Activated CD4-positive, alpha-beta T cell treated with anti-CD3 and anti-CD28 coated beads, Interleukin-2, amount 50 U/mL, for 48 hours (primary cell): ENCODE measurements at places on chromosomes 7 and 10.

- no peak for DNase-seq
Measured at GRCh38 chr10:131983780-131984179, 2.1 kb upstream of the BNIP3 start.

DNA sequence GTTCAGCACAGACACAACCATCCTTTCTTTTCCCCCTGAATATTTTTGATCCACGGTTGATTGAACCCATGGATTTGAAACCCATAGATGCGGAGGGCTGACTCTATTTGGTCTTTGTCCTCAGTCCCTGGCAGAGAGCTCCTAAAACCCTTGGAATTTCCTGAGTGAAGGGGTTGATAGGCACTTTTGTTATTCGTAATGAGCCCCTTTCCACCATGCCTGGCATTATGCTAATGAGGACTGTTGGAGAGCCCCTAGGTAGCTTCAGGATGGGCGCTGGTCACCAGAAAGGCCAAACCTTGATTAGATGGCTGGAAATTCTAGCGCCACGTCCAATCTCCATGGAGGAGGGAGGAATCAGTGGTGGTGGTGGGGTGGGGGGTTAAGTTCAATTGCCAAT is 205.8 kb upstream of the GRB10 start:
- no peak for DNase-seq

GRCh38 chr7:113775401-113775800 is 143.4 kb downstream of the PPP1R3A start:
- no peak for DNase-seq

DNA sequence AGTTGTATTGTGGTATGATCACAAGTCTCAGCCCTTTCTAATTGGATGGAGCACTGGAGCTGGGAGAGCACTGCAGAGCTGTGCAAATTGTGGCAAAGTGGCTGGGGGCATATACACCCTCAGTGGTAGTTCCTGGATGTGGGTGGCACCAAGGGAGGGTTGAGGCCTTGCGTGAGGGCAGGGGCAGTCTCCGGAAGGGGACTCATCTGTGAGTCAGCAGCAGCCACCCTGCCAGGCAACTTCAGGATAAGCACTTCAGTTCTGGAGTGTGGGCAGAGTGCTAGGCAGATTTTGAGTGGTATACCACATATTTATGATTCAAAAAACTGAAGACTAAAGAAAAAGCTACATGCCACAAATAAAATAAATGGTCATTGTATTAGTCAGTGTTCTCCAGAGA is 210.5 kb downstream of the ETV1 start:
- peak; percentile 11 for DNase-seq

GRCh38 chr10:23419655-23420329 is 19.1 kb upstream of the OTUD1 start:
- no peak for DNase-seq

DNA sequence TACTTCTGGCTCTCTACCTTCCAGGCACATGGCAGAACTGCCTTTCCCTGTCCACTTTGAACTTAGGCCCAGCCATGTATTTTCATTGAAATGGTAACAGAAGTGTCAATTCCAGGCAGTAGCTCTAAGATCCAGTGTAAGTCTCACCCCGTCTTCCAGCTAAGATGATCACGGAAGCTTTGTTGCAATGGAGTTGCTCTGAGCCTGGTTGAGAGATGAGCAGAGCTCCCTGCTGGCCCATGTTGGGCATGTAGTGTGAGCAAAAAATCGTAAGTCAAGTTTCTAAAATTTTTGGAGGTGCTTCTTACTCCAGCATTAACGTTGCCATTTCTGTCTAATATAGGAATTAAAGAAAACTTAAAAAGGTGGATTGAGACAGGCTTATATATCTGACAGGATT is 274.4 kb downstream of the IPMK start:
- no peak for DNase-seq

GRCh38 chr10:101495324-101495925 is 92.6 kb downstream of the POLL start:
- DNase-seq = no peak

GRCh38 chr10:28087661-28088351 is 88.9 kb upstream of the ODAD2 start:
- DNase-seq = no peak

DNA sequence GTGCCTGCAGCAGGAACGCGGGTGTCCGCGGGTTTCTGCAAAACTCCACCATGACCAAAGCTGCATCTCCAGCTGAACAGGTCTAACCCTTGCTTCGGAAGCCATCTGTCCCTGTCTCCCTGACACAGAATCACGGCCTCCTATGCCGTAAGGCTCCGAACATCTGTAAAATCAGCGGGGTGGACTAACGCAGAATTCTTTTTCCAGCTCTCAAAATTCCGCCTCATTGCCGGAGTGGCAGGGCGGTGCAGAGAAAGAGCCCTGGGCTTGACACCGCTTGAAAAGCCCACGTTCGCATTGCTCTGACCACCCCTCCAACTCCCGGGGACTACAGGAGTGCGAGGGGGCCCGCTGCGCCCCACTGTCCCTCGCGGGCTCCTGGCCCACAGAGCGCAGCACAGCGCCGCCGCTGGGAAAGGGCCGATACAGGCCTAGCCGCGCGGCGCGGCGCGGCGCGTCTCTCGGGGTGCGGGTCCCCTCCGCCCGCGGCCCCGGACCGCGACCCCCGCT is 409 bp downstream of the DNMBP start:
- no peak for DNase-seq

GRCh38 chr10:128125416-128125943 is 743 bp downstream of the MKI67 start:
- DNase-seq = peak; percentile 34

- no peak for DNase-seq
Measured at GRCh38 chr10:132003282-132003924, 21.7 kb upstream of the BNIP3 start.

DNA sequence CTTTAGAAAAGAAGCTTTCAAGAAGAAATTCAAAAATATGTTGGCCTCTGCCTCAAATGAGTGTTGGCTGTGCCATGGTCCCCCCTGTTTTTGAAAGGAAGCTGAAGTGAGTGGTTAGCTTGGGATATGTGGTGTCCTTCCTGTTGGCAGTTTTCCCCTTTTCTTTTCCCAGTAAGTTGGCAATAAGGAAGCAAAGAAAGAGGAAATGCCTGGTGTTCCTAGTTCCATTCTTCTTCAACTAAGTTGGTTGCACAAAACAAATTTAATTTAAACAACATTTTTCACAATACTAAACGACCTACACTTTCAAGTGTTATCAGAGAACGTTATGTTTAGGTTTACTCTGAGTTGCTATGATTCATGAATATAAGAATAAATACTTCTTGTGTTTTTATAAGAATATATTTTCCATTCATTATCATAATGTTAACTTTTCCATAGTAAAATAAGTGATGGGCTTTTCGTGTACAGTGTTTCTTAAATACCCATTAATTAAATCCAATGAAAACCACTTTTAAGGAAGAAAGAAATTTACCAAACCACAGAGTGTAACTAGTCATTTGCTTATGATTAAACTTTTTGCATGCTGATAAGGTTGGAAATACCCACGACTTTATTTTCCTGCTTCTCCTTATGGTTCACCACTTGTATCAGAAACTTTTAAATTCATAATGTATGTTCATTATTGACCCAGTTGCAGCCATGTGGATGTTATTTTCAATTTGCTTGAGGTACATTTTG is 7.7 kb downstream of the HDAC9 start:
- no peak for DNase-seq

DNA sequence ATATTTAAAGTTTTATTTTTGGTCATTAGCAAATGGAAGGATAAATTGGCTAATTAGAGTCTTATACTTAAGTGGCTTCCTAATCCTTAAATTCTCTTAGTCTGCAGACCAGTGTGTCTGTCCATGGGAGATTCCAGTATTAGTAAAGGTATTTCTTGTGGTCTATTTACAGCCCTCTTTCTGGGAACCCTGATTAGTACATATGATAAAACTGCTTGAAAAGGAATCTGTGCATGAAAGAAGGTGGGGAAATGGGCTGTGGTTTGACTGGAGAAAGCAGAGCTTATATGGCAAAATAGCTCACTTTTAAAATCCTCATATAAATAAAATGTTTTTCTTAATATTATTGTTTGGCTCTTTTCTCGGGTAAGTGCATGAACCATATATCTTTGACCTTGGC is 124.5 kb upstream of the RHOBTB1 start:
- no peak for DNase-seq

- no peak for DNase-seq
Measured at GRCh38 chr10:90605506-90605905, 252.3 kb downstream of the HTR7 start.

DNA sequence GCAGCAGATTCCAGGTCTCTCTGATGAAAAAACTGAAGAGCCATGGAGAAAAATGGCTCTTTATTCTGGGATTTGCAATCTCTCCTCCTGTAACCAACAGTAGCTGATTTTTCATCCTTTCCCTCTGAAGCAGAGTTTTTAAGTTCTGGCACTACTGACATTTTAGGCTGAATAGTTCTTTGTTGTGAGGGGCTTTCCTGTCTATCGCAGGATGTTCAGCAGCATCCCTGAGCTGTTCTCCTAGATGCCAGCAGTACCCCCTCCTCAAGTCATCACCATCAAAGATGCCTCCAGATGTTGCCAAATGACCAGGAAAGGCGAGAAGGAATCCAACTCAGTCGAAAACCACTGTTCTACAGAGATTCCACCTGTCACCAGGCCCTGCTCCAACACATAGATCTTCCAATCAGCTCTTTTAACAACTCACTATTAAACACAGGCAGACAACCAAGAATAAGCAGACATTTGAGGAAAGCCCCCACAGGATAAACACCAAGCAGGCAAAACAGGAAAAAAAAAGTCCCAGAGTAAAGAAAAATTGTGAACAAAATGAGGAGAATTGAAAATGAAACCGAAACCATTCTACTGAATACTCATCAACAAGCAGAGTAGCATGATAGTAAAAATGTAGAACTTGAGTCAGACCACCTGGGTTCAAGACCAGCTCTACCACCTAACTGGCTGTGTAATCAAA is 124.8 kb downstream of the MPP7 start:
- DNase-seq = no peak

DNA sequence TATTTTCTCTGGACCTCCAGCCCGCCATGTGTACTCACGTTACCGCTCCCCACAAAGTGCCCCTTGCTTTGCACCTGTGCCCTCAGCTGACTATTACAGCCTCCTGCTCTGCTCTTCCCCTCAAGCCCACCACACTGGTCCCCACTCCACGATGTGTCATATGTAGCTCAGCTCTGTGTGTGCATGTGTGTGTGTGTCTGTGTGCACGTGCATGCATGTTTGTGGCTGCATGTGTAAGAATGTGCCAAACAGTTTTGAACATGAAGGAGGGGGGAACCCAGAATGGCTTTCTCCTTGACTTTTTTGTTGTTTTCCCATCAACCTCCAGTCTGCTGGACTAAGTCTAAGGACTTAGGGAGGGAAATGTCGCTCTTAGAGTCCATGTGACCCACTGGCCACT is 54.8 kb upstream of the BTRC start:
- no peak for DNase-seq

DNA sequence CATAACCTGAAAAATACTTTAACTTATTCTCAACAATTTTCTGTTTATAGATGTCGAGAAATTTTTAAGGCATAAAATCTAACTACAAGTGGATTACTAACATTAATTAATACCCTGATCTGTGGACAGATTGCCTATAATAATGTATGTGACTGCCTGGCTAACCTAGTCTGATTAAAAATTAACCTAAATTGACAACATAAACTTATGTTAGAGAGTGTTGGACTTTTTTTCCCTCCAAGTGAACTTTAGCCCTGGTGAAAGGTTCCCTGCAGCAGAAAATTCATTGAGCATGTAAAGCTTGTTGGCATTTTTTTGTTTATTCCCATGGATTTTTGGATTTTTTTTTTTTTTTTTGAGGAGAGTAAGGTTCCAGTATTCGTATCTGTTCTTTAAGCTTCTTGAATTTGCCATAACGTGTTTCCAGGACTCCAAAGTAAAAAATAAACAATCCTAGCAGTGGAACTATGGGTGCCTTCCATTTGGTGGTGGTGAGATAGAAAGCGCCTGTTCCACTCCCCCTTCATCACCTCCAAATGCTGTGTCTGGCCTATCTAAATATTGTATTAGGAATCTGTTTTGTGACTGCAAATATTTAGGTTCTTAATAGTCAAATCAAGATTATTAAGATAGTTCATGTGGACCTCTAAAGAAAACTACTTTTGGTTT is 36.1 kb downstream of the NET1 start:
- DNase-seq = no peak

- no peak for DNase-seq
Measured at GRCh38 chr10:131021246-131021895, 290.1 kb downstream of the TCERG1L start.

- DNase-seq = no peak
Measured at GRCh38 chr7:155724327-155725005, 80.0 kb downstream of the RBM33 start.

- DNase-seq = no peak
Measured at GRCh38 chr10:42990721-42991441, 86.0 kb upstream of the RET start.

DNA sequence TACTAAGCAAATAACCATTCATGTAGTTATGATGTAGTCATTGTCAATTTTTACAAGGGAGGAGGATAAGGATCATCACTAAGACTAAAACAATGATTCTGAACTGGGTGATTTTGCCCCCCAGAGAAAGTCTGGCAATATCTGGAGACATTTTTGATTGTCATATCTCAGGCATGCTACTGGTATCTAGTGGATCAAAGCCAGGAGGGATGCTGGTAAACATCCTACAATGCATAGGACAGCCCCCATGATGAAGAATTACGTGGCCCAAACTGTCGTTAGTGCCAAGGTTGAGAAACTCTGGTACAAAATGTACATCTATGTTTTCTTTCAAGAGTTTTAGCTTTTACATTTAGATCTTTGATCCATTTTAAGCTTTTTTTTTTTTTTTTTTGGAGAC is 57.3 kb downstream of the GBF1 start:
- no peak for DNase-seq

DNA sequence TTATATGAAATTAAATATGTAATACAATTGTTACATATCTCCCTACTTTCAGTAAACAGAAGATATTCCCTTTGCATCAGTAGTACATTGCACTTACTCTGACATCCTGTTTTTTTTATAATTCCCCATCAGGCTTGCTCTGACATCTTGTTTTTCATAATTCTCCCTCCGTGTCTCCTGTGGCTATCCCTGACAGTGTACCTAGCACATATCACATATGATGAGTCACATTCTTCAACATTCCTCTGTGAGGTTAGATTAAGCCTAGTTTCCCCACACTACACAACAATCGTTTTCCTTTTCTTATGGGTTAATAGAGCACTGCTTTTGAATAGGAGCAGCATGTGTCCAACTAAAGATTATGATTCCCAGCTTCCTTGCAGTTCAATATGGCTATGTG is 250.6 kb upstream of the NPVF start:
- no peak for DNase-seq

GRCh38 chr7:117008886-117009531 is 55.7 kb downstream of the ST7 start:
- DNase-seq = no peak
